ENCODE measurements at places on chromosomes 5 and 9. TPM values are rescaled to one million over a fixed set of nuclear protein-coding genes. Genes with fewer than 3 reads are reported as not detected.

DNA sequence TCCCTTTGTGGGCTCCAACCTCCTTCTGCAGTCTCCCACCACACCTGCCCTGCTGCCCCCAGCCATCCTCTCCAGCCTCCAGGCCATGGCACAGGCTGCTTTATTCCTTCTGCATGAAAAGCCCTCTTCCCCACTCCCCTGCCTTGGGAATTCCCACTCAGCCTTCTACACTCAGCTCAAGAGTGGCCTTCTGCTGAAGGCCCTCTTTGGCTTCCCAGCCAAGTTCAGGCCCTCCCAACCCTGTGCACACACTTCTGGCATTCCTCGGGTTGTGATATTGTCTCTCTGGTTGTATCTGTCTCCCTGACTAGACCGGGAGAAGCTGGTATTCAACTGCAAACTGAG, 5.7 kb downstream of the SHB start:
- no peaks in the 10 kb centered on the region for H3K27me3 ChIP-seq
- H3K27ac ChIP-seq, result no peak overlapping the region
- no peak overlapping the region for H3K4me3 ChIP-seq
- no peaks in the 10 kb centered on the region for H3K4me1 ChIP-seq

DNA sequence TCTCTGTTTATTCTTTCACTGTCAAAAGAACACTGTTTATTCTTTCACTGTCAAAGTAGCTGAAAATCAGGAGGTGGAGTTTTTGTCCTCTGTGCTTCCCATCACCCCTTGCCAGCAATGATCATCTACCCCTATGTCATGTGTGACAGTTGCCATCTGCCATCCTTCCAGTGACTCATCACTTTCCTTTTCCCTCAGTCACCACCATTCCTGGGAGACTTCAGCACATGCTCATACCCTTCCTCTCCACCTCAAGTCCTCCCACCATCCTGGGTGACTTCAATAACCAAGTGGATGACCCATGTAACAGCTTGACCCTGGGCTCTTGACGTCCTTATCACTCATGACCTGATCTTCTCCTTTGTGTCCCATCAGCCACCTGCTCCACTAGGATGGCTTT, 43.3 kb upstream of the RASEF start:
- H3K27ac ChIP-seq, result no peak overlapping the region
- no peak for DNase-seq
- H3K27me3 ChIP-seq, result no peaks in the 10 kb centered on the region
- no peaks in the 10 kb centered on the region for H3K4me1 ChIP-seq
- H3K4me3 ChIP-seq, result no peak overlapping the region

DNA sequence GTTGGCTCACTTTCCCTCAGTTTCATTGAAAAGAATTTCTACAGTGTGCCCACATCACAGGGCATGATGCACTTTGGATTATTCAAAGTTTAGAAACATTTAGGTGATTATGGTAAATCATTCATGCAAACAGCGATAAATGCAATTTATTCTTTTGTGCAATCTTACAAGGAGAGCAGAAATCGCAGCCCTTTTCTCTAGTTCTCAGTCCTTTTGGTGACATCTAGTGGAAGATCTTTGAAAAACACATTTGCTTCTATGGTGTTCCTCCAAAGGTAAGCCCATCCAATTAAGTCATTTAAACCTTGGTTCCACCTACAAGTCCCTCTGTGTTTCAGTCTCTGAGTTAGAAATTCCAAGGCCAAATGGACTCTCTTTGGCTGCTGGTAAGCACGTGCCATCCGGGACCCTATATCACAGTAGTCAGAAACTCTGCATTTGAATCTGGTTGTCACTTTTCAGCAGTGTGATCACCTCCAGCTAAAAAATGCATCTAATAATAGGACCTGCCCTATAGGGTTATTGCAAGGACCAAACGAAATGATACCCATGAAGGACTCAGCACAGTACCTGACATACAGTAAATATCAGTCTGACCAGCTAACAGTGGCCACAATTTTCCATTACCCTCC, 66.4 kb downstream of the MACROH2A1 start:
- no peaks in the 10 kb centered on the region for H3K27me3 ChIP-seq
- H3K4me1 ChIP-seq, result no peaks in the 10 kb centered on the region
- no peaks in the 10 kb centered on the region for H3K36me3 ChIP-seq
- no peak overlapping the region for H3K27ac ChIP-seq
- DNase-seq, result no peak

GRCh38 chr9:3648266-3648665, 122.5 kb upstream of the RFX3 start:
- no peaks in the 10 kb centered on the region for H3K36me3 ChIP-seq
- H3K4me3 ChIP-seq, result no peak overlapping the region
- DNase-seq, result no peak
- H3K4me1 ChIP-seq, result no peaks in the 10 kb centered on the region
- no peaks in the 10 kb centered on the region for H3K27me3 ChIP-seq

DNA sequence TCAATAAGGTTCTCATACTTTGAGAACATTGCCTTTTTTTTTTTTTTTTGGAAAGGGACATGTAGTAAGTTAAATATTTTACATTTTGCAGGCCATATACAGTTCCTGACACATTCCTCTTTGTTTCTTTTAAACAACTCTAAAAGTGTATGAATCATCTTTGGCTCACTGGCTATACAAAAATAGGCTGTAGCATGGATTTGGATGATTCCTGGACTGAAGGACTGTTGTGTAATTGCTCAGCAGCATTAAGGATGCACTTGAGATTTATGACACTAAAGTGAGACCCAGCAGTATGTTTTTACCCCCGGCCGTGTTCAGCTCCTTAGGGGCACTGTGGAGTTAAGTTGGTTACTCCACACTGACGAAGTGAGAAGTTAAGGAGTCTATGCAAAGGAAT, 41.3 kb downstream of the VPS13A start:
- H3K27ac ChIP-seq, result peak overlapping the region; percentile 37
- H3K4me1 ChIP-seq, result no peaks in the 10 kb centered on the region
- DNase-seq, result no peak

GRCh38 chr9:32742296-32742695, 41.0 kb upstream of the TMEM215 start:
- no peak overlapping the region for H3K4me3 ChIP-seq
- H3K36me3 ChIP-seq, result no peaks in the 10 kb centered on the region
- no peaks in the 10 kb centered on the region for H3K4me1 ChIP-seq
- no peak for DNase-seq
- no peak overlapping the region for H3K27ac ChIP-seq

DNA sequence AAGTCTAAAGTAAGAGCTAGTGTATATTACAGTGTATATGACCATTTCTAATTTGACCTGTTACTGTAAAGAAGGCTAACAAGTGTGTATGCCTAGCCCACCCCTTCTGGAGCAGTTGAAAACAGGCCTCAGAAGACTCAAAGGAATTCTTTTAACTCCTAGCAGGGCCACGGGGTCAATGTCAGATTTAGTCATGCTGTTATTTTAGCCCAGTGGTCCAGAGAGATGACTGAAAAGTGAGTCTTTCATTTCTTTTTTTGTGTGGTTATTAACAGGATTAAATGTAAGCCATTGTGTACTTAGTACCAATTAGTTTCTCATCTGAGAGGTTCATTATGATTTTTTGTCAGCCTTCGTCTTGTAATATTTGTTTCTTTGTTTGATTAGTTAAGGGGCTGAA, 24.4 kb downstream of the ZCCHC7 start:
- DNase-seq, result no peak
- no peaks in the 10 kb centered on the region for H3K4me1 ChIP-seq
- H3K4me3 ChIP-seq, result no peak overlapping the region
- no peaks in the 10 kb centered on the region for H3K36me3 ChIP-seq
- no peaks in the 10 kb centered on the region for H3K27me3 ChIP-seq

DNA sequence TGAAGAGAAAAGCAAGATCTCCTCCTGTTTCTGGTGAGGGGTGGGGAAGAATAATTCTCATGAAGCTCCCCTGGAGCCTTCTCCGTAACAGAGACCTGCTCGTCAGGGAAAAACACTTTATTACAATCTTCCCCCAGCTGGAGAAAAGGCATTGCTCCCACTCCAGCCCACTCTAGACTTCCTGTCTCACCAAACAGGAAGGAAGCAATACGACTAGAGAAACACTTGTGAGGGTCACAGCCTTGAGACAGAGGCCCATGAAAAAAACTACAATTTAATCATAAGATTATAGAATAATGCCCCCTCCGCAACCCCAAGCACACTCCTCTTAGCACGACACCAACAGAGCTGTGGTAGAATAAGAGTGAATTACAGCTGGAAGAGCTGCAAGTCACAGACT, 197.2 kb upstream of the S1PR3 start:
- no peaks in the 10 kb centered on the region for H3K36me3 ChIP-seq
- no peak for DNase-seq
- H3K27me3 ChIP-seq, result no peaks in the 10 kb centered on the region
- no peak overlapping the region for H3K4me3 ChIP-seq
- no peak overlapping the region for H3K27ac ChIP-seq

GRCh38 chr5:149667084-149667828, 62.9 kb upstream of the PPARGC1B start:
- H3K36me3 ChIP-seq, result no peaks in the 10 kb centered on the region
- H3K4me3 ChIP-seq, result no peak overlapping the region
- no peaks in the 10 kb centered on the region for H3K4me1 ChIP-seq
- H3K27ac ChIP-seq, result no peak overlapping the region
- no peak for DNase-seq

- no peak overlapping the region for H3K27ac ChIP-seq
- no peak for DNase-seq
- H3K27me3 ChIP-seq, result no peaks in the 10 kb centered on the region
Measured at GRCh38 chr5:8720506-8720905, 825.4 kb downstream of the SEMA5A start.

DNA sequence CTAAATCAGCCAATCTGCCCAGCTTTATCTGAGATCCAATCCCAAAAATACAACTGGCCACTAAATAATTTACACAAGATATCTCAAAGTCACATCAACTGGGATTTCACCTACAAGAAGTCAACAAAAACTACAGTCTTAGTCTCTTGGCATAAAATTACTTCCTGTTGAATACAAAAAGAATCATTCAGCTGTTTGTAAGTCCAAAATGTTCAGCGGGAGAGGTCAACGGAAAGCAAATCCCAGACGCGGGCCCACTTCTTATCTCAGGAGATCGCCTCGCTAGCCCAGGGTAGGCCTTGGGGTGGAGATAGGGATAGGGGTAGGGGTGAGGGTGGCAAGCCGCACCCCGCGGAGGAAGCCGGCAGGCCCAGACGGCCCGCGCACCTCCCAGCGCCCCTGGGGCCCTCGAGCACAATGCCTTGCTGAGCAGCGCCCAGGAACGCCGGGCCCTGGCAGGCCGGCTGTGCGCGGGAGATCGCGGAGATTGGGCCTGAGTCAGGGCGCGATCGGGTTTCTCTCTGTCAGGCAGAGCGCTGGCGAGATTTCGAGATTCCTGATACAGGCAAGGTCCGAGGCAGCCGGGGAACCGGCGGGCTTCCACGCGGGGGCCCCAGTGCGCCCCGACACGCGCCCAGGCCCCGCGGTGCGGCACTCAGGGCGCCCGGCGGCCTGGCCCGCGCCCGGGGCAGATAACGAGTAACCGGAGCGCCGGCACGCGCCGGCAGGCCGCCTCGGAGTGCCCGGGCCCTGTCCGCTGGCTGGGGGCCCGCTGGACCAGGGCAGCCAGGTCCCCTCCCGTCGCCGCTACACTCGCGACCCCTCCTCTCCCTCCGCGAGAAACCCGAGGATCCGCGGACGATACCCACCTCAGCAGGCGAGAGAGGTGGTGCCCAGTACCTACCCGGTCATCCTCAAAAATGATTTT, 601 bp downstream of the HINT1 start:
- H3K27me3 ChIP-seq, result no peaks in the 10 kb centered on the region
- DNase-seq, result peak; percentile 57
- no peaks in the 10 kb centered on the region for H3K4me1 ChIP-seq
- peak overlapping the region; percentile 88 for H3K4me3 ChIP-seq
- H3K27ac ChIP-seq, result peak overlapping the region; percentile 91

DNA sequence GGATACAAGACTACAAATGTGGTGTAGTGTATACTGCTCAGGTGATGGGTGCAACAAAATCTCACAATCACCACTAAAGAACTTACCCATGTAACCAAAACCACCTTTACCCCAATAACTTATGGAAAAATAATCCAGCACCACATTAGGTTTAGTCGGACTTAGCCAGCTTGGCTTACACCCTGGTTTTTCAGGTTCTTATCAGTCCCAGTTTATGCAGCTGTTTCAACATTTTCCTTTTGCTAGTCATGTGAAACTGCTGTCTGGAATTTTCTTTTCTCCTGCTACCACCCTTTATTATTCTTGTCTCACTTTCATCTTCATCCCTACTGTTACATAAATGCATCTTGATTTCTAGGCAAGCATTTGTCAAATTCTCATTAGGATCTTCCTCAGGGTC, 51.5 kb downstream of the STK32A start:
- H3K36me3 ChIP-seq, result no peaks in the 10 kb centered on the region
- no peak overlapping the region for H3K27ac ChIP-seq
- no peaks in the 10 kb centered on the region for H3K27me3 ChIP-seq
- H3K4me3 ChIP-seq, result no peak overlapping the region
- no peak for DNase-seq
- H3K4me1 ChIP-seq, result no peaks in the 10 kb centered on the region

FBP2 gene
- not detected for total RNA-seq

GRM6 gene
- total RNA-seq, result not detected

AIF1L gene
- 18.0 TPM for total RNA-seq

TUBB4B gene
- total RNA-seq, result 172 TPM

FOXD4 gene
- not detected for total RNA-seq

FAM221B gene
- total RNA-seq, result not detected

FOXD4L6 gene
- total RNA-seq, result 0.51 TPM
